Airway epithelial cell (primary cell): ENCODE measurements at places on chromosomes 13 and 19. TPM values are rescaled to one million over a fixed set of nuclear protein-coding genes. Genes with fewer than 3 reads are reported as not detected.

NR1H2 gene
- 54.0 and 64.3 TPM in 2 replicates for total RNA-seq

EXOC3L2 gene
- total RNA-seq = 0.21 and 0.46 TPM in 2 replicates

SGCG gene
- total RNA-seq = not detected in 2 replicates

ZNF430 gene
- total RNA-seq = 7.2 and 28.3 TPM in 2 replicates

ZNF382 gene
- total RNA-seq = 0.19 and 0.78 TPM in 2 replicates

POLD1 gene
- total RNA-seq = 52.4 and 60.2 TPM in 2 replicates

TTC9B gene
- total RNA-seq = not detected in 2 replicates

SYNE4 gene
- total RNA-seq = 2.9 and 3.9 TPM in 2 replicates

ZNF414 gene
- total RNA-seq = 14.5 and 17.3 TPM in 2 replicates

ACP7 gene
- 1.4 and 1.8 TPM in 2 replicates for total RNA-seq

RELB gene
- 4.8 and 8.2 TPM in 2 replicates for total RNA-seq

CCDC106 gene
- total RNA-seq = 14.0 and 18.0 TPM in 2 replicates

POMP gene
- total RNA-seq = 142 and 160 TPM in 2 replicates

FFAR3 gene
- total RNA-seq = not detected in 2 replicates

C2CD4C gene
- total RNA-seq = 0.42 TPM in 2 replicates
